Hair follicle dermal papilla cell (primary cell): ENCODE measurements at places on chromosomes 1 and 21. TPM values are rescaled to one million over a fixed set of nuclear protein-coding genes. Genes with fewer than 3 reads are reported as not detected.

Gene ZNF593OS
- total RNA-seq, result not detected in 2 replicates

Gene MYOG
- not detected in 2 replicates for total RNA-seq

Gene CATSPERE
- total RNA-seq, result 1.2 and 2.3 TPM in 2 replicates

Gene BARHL2
- total RNA-seq, result not detected in 2 replicates

Gene NOTCH2NLA
- total RNA-seq, result 81.4 and 83.4 TPM in 2 replicates

Gene KCNC4
- 1.6 and 2.7 TPM in 2 replicates for total RNA-seq

Gene FALEC
- not detected in 2 replicates for total RNA-seq

Gene LORICRIN
- not detected in 2 replicates for total RNA-seq

Gene RIPK4
- total RNA-seq, result 0.49 TPM in 2 replicates

Gene OR6K3
- total RNA-seq, result not detected in 2 replicates
